ENCODE measurements at places on chromosomes 16 and 17.

DNA sequence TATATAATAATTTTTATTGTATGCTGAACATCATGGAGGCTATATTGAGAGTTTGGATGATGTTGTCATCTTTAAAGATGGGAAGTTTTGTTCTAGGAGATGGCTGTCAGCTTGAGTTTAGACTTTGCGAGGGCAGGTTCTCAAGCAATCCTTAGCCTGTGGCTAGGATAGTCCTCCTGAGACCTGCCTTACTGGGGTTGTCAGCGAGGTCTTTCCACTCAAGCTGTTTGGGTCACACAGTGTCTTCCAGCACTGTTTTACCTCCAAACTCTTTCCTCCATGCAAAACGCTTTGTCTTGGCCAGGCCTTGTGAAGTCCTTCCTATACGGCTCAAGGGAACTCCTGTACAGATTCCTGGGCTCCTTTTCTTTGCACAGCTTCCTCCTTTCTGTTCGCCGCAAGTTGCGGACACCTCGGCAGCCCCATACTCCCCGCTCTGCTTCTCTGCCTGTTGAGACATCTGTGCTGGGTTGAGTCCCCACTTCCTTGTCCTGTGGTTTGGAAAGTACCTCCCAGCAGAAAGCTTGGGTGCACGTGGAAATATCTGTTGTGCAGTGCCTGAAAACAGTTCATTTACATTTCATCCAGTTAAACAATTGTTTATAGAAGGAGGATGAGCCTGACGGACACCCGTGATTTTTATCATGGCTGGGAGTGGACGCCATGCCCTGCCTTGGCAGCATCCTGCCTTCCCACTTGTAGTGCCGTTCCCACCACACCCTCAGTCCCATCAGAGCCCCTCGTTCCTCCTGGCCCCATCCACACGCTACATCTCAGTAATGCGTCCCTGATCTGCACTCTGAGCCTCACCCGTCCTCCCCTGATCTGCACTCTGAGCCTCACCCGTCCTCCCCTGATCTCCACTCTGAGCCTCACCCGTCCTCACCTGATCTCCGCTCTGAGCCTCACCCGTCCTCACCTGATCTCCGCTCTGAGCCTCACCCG is 55.0 kb upstream of the CBFA2T3 start:
- peak; percentile 74 for DNase-seq

DNA sequence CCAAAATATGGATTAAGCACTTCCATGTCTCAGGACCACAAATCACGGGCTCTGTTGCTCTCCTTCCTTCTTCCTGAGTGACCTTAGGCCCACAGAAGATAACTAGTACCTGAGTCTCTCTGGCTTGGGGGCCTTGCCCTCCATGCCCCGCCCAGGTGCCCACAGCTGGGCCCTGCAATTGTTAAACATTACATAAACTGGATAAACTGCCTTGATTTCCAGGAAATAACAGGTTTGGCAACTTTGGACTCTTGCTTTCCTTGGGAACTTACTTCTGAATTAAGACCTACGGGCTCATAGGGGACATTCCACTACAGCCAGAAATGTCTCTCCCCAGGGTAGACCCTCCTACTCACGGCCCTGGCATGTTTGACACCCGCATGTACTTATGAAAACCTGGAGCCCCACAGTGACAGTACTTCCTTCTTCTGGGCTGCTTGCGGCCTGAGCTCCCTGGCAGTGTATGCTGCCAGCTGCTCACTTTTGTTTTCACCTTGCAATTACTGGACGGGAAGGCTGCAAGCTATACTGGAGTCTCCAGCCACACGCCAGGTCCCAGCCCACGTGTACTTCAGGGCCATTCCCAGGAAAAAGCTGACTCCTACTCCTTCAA is 2.3 kb upstream of the UBALD2 start:
- no peak for DNase-seq

DNA sequence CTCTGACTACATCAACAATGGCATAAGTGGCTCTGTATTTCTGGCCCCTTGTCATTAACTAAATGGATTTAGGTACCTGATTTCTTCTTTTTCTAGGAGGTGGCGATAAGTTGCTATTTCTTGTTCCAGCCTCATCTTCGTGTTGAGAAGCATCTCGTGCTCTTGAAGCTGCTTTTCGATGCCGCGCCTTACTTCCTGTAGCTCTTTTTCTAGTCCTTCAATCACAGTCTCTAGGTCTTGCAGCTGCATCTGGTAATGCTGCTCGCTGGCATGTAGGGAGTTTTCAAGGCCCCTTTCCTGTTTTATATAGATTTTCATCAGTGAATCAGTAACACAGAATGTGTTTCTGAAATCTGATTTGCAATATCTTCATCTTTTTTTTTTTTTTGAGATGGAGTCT is 5.1 kb downstream of the KRT222 start:
- DNase-seq: no peak

DNA sequence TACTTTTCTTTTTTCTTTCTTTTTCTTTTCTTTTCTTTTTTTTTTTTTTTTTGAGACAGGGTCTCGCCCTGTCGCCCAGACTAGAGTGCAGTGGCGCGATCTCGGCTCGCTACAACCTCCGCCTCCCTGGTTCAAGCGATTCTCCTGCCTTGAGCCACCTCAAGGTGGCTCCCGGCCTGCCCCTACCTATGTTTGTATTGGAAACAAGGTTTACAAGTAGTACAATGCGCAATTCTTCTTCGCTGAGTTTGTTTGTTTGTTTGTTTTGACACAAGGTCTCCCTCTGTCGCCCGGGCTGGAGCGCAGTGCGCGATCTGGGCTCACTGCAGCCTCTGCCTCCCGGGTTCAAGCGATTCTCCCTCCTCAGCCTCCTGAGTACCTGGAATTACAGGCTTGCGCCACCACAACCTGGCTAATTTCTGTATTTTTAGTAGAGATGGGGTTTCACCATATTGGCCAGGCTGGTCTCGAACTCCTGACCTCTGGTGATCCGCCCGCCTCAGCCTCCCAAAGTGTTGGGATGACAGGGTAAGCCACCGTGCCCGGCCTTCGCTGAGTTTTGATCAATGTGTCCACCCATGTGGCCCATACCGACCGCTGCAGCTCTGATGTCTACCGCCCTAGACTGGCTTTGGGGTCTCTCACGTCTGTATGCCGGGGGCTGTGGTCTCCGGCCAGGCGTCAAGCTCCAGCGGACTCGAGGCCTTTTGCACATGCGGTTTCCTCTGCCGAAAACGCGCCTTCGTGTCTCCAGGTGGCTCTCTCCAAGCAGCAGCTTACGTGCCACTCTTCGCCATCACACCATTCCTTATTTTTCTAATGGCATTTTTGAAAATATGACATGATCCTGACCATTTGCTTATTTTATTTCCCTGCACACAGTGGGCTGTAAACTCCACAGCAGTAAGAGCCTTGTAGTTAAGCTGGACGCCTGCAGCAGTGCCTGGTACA is 1.1 kb upstream of the YBX2 start:
- DNase-seq: no peak

- DNase-seq: no peak
Observed at GRCh38 chr16:82331397-82331796, 161.4 kb upstream of the MPHOSPH6 start.

- no peak for DNase-seq
Observed at GRCh38 chr17:27466376-27466742, 10.1 kb downstream of the KSR1 start.

DNA sequence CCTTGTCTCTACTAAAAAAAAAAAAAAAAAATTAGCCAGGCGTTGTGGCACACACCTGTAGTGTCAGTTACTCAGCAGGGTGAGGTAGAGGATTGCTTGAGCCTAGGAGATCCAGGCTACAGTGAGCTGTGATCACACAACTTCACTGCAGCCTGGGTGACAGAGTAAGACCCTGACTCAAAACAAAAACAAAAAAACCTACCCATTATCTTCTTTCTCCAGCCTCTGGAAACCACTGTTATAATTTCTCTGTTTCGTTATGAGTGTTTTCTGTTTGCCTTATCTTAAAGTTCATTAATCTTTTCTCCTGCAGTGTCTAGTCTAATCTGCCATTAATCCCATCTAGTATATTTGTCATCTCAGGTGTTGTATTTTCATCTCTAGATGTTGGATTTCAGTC is 18.6 kb upstream of the CLTC start:
- peak; percentile 80 for DNase-seq

DNA sequence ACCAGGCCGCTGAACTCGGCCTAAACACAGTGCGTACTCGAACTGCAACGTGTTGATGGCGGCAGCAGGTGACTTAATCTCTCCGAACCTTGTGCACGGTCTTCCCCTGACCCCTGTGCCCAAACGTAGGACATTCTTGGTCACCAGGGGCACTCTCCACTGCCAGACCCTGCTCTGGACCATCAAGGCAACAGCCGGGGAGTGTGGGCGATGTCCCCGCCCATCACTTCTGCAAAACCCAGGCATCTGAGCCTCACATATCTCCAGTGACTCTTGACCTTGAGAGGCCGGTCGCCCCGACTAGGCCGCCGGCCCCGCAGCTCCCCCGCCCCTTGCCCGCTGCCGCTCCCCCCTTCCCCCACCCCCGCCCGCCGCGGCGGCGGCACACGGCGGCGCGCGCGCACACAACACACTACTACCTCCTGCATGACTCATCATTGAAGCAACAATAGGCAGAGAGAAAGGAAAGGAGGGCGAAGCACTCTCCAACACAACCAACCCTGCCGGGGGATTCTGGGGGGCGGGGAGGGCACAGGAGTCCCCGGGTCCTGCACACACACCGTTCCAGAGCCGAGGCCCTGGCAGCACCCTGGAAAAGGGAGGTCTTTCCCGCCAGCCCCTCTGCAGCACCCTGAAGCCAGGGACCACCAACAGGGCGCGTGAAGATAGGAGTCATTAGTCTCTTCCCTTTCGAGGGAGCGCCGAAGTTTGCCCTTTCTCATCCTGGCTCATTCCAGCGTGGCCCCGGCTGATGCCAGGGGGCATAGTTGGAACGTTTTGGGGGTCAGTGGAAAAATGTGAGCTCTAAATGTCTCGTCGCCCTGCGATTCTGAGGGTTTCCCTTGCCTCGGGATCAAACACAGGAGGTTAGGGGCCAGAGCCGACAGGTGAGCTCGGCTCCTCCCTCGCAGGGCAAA is 1.9 kb downstream of the MNT start:
- DNase-seq: peak; percentile 71

- DNase-seq: no peak
Observed at GRCh38 chr17:1552932-1553331, 9.7 kb downstream of the PITPNA start.

DNA sequence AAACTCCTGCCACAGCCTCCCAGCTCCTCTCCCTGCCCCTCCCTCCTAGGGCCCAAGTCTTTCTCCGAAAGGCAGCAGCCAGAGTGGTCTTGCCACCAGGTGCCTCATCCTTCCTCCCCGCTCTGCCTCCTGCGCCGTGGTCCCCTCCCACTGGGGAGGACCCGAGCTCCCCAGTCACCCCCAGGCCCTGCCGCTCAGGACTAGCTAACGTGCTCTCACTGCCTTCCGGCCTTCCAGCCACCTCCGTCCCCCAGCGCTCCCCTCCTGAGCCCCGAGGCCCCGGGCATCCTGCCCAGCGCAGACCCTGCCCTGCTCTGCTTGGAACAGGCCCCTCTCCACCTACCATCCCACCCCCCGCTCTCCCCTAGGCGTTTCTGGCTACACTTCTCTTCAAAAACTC is 19.4 kb upstream of the COL1A1 start:
- DNase-seq: no peak

- DNase-seq: no peak
Observed at GRCh38 chr17:50057521-50057991, 1.6 kb downstream of the ITGA3 start.

DNA sequence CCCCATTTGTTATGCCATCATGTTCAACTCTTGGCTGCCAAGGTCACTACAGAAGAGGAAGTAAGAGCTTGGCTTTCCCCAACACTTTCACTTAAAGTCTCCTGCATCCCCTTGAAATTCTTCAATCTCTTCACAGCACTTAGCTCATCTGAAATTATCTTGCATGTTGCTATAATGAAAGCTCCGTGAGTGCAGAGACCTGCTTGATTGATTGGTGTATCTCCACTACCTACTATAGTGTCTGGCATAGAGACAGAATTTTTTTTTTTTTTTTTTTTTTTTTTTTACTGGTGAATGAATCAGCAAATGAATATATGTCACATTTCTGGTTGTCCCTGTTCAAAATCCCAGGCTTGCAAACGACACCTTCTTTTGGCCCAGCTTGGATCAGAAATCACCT is 1.9 kb upstream of the SDR42E1 start:
- DNase-seq: no peak

GRCh38 chr16:56294579-56294978 is 103.3 kb downstream of the GNAO1 start:
- DNase-seq: no peak

DNA sequence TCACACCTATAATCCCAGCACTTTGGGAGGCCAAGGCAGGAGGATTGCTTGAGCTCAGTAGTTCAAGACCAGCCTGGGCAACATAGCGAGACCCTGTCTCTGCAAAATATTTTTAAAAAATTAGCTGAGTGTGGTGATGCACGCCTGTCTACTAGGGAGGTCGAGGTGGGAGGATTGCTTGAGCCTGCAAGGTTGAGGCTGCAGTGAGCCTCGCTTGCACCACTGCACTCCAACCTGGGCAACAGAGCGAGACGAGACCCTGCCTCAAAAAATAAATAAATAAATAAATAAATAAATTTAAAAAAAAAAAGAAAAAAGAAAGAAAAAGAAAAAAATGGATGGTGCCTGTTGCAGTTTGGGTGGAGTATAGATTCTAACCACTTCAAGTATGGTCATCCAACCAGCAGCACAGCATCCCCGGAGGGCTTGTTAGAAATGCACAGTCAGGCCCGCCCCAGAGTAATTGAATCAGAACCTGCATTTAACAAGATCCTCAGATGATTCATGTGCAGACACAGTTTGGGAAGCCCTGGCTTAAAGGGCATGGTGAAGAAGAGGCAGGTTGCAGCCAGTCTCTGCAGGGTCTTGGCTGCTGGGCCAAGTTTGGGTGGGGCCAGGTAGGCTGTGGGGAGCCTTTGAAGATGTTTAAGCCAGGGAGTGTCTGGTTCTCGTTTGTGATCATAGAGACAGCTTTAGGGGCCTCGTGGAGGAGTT is 40.8 kb downstream of the MRC2 start:
- no peak for DNase-seq

GRCh38 chr16:29789775-29790182 is 772 bp upstream of the KIF22 start:
- DNase-seq: no peak

DNA sequence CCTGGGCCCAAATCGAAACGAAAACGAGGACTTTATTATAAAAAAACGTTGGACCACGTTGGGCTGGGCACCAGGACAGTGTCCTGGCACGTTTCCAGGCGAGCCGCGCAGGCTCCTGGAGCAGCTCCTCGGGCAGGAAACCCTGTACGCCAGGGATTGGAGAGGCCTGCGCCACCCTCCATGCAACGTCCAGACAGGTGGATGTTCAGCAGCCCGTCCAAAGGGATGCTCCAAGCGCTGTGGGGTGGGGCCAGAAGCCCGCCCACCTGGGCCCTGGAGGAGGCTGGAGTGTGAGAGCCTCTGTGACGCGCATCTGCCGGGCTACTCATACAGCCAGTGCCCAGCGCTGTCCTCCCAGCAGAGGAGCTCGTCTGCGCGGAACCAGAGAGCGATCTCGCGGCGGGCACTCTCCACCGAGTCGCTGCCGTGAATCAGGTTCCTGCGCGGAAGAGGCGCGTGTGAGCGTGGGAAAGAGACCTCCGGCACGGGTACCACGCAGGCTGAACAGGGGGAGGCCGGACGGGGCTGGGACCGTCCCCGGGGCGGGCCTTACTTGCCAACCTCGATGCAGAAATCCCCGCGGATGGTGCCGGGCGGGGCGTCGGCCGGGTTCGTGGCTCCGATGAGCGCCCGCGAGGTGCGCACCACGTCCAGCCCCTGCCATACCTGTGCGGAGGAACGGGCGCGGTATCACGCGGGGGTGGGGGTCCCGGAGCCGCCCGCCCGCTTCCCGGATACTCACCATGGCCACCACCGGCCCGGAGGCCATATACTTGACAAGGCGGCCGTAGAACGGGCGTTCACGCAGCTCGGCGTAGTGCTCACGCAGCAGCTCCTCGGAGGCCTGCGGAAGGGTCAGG is 785 bp downstream of the NME3 start:
- DNase-seq: peak; percentile 34

- DNase-seq: no peak
Observed at GRCh38 chr17:75557075-75557851, 30.3 kb upstream of the MYO15B start.

Data from activated CD4-positive, alpha-beta T cell treated with anti-CD3 and anti-CD28 coated beads, Interleukin-2, Interleukin-4, amounts not matched to agents 100 ng/mL and 50 ng/mL, durations not matched to agents 16 hours and 8 hours (primary cell).